ENCODE measurements at places on chromosomes 5 and 9.

DNA sequence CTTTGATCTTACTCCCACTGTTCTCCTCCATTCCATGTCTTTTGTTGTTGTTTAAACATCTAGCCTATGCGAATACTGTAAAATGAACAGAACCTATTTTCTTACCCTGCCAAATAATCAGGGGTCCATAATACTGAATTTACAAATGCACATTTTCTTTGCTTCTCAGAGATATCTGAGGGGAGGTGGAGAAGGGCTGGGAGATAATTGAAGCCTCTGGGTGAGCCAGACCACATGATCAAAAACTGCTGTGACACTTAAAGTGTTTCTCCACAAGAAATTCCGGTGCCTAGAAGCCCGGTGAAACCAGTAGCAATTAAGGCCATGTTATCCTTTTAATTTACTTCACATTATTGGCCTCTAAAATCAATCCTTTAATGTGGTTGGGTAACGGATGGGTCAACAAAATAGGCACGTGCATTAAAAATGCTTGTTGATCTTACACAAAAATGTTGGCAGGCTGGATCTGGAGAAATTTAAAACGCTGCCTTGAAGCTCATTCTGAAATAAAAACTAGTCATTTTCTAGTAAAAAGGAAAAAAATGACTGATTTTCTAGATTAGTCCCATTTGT, 10.8 kb downstream of the SEMA6A start:
- no peak for DNase-seq

DNA sequence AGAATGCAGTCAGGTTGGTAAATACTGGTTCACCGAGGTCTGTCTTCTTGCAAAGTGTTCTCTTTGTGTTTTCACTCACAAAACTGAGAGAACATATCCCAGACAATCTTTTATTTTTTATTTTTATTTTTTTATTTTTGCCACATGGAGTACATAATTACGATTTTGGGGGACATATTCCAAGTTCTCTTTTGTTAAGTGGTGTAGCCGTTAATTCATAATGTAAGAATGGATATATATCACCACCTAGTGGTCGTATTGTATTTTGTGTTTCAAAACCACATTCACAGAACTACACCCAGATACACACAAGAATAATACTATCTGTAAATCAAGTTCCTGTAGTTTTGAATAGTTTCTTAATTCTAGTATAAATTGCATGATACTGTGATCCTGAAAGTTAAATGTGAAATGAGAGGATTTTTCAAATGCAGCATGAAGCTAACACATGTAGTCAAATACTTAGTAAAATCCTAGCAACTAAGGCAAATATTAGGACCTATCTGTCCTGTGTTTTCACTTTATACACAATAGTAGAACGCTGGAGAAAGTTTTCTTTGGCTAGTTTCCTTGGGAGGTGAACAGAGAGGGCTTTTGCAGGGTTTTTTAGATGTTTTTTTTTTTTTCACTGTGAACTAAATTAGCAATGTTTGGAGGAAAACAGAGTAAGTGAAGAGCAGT, 92.7 kb downstream of the VCAN start:
- peak; percentile 63 for DNase-seq

DNA sequence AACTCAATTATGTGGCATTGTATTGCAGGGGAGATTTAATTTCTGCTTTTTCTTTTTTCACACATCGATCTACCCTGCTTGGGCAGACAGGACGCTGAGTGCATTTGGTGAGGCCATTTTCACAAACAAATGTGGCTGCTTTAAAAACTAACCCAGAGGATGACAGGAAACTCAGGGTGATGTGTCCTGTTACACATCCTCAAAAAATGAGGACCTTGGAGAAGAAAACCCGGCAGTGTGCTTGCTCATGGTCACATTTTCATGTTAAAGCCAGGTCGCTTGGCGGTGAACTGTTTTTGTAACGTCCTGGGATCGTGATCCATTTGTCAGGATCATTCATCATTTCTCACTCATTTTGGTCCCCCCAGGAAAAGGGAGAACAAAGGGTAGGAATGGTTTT, 478.3 kb upstream of the ADAMTS16 start:
- DNase-seq, result no peak

DNA sequence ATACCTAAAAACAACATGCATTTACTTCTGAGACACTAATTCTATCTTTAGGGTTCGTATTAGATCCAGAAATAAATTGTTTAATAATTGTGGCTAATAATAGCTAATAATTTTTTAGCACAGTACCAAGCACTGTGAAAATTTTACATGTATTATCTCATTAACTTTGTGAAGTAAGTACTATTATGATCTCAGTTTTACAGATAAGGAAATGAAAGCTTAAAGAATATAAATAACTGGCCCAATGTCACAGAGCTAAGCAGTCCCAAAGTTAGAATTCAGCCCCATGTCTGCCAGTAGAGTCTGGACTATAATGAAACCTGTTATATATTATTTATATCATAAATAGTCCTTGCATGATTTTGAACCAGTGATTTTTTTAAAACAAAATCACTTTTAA, 163.3 kb downstream of the NIPBL start:
- no peak for DNase-seq

DNA sequence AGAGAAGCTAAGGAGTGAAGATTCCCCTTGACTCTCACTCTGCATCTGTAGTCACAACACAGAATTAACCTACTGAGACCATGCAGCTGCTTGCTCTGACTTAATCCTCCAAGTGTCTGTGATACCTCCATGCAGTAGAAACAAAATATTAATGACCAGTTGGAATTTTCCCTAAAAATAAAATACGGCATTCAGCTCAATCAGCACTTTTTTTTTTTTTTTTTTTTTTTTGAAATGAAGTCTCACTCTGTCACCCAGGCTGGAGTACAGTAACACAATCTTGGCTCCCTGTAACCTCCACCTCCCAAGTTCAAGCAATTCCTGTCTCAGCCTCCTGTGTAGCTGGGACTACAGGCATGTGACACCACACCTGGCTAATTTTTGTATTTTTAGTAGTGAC, 48.4 kb downstream of the WDR41 start:
- DNase-seq, result no peak

GRCh38 chr5:173809014-173809413, 79.1 kb upstream of the CPEB4 start:
- no peak for DNase-seq

DNA sequence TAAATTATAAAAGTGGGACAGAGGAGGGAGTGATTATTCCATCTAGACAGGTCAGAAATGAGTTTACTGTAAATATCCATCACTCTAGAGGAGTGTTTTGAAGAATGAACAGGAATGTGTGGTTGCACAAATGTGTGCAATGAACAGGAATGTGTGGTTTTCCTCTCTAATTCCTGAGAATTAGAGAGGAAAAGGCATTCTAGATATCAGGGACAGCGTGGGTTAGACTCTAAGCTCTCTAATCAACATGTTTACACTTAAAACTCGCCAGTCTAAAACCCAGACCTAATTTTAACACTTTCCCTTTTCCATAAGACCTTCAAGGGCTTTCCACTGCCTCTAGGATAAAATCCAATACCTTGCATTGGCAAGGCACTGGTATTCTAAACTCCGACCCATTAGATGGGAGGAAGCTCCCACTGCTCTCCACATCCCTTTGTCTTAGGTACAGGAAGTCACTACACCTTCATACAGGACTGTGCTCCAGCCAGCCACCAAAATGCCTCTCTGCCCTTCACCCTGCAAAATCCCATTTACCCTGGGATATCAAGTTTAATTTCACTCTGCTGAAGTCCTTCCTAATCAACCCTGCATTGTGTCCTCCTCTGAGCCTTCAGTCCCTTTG, 67.9 kb downstream of the NFIB start:
- DNase-seq, result no peak

GRCh38 chr9:96246267-96246671, 55.7 kb downstream of the HSD17B3 start:
- no peak for DNase-seq

DNA sequence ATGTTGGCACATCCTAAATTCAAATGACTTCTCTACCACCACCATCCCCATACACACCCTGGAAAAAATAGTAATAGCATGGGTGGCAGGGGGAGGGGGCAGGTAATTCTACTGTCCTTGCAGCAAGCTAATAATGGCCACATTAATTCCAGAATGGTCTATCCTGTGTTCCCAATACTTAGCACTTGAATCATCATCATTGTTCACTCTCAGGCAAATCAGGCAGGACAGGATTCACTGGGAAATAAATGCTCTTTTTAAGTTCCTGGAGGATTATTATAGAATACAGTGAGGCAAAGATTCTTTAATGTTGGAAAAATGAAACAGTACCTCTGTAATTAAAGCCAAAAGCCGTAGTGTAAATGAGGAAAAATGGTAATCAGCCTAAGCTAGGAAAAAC, 254.5 kb downstream of the ARRDC3 start:
- no peak for DNase-seq

GRCh38 chr5:54704333-54704732, 186.8 kb downstream of the SNX18 start:
- no peak for DNase-seq

DNA sequence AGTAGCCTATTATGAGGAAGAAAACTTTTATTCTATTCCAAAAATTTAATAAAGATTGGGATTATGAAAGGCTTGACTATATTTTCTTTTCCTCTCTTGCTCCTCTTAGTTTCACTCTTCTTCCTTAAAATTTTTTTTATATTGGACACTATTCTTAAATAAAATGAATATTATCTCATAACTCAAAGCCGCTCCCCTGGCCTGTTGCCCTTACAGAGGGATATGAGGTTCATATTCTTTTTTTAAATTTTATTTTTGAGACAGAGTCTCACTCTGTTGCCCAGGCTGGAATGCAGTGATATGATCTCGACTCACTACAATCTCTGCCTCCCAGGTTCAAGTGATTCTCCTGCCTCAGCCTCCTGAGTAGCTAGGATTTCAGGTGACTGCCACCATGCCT, 106.8 kb upstream of the MPDZ start:
- no peak for DNase-seq

- peak; percentile 22 for DNase-seq
These were observed 57.4 kb downstream of the CFAP95 start for GRCh38 chr9:69877852-69878514.

GRCh38 chr5:166979307-166979895, 1312.0 kb upstream of the WWC1 start:
- DNase-seq, result peak; percentile 51

- DNase-seq, result peak; percentile 88
These were observed 103.3 kb downstream of the EDIL3 start for GRCh38 chr5:84281383-84281782.

DNA sequence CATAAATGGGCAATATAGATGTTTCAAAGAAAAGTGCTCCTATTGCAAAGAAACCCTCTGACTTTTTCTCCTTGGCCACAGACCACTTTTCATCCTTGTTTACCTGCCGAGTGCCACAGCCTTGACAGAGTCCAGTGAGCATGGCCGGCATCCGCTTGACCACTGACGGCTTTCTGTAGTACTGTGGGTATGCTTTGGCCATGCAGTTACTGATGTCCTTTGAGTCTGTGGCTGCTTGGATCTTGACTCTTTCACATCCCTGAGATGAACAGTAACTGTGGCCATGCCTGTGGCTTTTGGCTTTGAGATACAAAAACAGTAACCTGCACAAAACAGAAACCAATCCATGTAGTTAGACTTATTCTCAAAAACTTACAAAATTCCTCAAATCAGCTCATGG, 70.4 kb downstream of the CEMIP2 start:
- no peak for DNase-seq

- DNase-seq, result no peak
These were observed 16.0 kb upstream of the CLPTM1L start for GRCh38 chr5:1360861-1361260.

DNA sequence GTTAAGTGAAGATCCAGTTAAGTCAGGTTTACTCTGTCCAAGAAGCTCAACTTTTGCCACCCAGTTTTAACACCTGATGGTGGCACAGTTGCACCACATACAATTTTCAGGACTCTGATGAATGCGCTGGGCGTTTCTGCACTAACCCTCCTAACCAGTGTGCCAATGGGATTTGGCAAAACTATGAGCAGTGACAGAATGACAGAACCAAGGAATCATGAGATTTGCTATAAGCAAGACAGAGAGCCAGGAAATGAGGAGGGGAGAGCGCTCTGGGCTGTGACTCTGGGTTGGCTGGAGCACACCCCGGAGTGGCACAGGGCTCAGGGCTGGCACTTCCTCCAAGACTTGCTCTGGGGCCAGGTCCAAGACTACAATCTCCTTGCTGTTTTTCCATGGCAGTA, 84.1 kb downstream of the SH3PXD2B start:
- DNase-seq, result no peak

- DNase-seq, result peak; percentile 47
These were observed 111.1 kb downstream of the KCTD16 start for GRCh38 chr5:144281784-144282183.

All from umbilical cord (tissue), 2 donors.